ENCODE measurements at places on chromosomes 13 and 19.

DNA sequence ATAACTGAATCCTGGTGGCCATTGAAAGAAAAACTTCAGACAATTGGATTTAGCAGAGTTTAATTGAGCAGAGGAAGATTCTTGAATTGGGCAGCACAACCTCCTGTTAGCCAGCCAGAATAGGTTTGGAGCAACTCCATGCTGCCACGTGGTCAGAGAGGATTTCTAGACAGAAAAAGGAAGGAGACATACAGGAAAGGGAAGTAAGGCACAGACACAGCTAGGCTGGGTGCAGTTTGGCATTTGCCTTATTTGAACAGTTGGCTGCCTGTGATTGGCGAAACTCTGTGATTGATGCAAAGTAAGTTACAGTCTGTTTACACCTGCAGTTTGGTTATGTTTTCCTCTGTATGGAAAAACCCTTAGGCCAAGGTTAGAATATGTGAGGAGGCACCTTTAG, 85.8 kb upstream of the SPATA13 start:
- no peak for DNase-seq

DNA sequence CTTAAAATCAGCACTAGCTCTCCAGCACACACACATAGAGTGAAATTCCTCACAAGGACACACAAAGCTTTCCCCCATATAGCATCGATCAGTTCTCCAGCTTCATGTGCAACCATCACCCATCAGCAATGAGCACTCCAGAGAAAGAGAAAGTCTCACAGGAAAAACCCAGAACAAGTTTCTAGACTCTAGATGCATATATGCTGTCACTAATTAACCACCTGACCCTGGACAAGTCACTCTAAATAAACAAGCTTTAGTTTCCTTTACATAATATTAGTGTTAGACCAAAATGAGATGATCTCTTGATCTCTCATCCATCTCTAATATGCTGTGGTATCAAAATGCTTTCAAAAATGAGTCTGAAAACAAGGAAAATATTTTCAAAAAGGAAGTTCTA, 81.2 kb downstream of the TBC1D4 start:
- DNase-seq: no peak

DNA sequence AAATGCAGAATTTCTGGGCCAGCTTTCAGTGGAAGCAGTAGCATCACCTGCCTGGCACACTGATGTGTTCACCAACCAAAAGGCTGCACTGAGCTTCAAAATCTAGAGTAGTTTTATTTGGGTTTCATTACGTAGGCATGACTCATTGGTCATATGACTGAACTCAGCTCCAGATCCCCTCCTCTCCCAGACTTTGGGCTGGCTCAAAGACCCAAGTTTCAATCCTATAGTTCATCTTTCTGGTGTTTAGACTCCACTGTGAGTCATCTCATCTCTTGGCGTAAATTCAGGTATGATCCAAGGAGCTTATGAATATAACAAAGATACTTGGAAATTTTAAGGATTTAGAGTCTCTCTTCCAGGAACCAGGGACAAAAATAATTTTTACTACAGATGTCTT, 17.7 kb downstream of the ZMYM5 start:
- no peak for DNase-seq

GRCh38 chr13:41613984-41614661, 156.8 kb downstream of the RGCC start:
- no peak for DNase-seq
